Stimulated activated CD8-positive, alpha-beta memory T cell treated with anti-CD3 and anti-CD28 coated beads, Interleukin-7, amount 100 ng/mL, for 1 hour (primary cell): ENCODE measurements at places on chromosomes 12 and 14.

GRCh38 chr12:14827043-14827442 is 13.1 kb upstream of the SMCO3 start:
- DNase-seq = no peak

GRCh38 chr12:45231515-45232145 is 15.7 kb downstream of the ANO6 start:
- no peak for DNase-seq

DNA sequence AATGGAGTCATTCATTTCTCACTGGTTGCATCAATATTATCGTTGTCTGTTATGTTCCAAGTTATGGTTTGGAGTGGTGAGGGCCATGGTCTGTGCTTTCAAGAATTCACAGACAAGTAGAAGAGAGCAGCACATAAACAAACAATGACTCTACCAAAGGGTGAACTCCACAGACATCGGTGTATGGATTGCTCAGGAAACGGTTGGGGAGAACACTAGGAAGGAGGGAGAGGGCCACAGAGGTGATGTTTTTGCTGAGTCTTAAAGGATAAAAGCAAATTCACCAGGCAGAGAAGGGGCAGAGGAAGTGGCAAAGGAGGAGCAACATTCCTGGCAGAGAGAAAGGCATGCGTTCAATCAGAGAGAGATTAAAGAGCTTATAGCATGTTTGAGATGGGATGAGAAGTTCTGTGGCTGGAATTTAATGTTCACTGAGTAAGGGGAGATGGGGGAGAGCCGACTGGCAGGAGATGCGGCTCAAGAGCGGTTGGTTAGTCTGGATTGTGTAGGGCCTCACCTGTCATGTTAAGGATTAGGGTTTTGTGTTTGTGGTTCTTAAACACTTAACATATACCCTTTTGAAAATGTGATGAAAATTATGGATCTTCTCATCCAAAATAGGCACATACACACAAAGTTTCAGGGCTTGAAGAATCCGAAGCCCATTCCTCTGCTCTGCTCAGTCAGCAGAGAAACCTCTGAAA is 42.3 kb upstream of the FRMD6 start:
- no peak for DNase-seq

DNA sequence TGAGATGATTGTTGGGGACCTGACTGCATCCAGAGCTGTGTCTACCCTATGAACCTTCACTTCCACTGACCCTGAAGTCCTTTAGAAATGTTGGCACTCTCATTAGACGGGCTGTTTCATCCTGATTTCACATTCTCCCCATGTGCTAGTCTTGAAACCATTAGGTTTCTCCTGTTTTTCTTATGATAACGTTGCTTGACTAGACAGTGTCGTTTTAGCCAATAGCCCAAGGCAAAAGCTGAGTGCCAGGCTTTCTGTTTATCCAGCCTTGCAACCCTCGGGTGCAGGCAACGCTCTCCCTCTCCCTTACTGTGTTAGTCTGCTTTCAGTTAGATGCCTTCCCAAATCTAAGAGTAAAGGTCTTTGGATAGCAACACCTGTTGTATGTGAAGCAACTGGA is 30.1 kb downstream of the DACT1 start:
- DNase-seq = no peak

DNA sequence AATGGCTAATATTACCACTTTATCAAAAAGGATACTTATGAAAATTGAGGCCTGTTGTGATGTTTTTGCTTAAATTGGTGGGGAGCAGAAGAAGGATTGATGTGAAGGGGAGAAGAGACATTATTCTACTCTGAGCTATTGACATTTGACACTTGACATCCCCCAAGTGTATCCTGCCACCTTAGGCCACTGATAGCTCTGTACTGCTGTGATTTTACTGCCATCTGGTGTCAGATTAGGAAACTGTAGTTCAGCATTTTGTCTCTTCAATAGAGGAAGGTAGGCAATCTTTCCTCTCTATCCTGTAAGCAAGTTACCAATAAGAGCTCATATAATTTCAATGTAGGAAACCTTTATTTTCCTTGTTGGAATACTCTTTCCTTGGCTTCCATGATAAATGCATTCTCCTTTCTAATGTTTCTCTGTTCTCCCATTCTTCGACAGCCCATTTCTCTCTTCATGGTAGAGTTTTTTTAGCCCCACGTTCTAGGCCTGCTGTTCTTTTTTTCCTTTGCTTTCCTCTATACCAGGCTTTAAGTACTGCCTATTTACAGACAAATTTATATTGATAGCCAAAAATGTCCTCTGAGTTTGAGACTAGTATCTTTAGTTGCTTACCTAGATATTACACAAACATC is 46.3 kb downstream of the PPHLN1 start:
- DNase-seq = no peak

- DNase-seq = no peak
Measured at GRCh38 chr12:8099235-8099634, 17.2 kb downstream of the NECAP1 start.

DNA sequence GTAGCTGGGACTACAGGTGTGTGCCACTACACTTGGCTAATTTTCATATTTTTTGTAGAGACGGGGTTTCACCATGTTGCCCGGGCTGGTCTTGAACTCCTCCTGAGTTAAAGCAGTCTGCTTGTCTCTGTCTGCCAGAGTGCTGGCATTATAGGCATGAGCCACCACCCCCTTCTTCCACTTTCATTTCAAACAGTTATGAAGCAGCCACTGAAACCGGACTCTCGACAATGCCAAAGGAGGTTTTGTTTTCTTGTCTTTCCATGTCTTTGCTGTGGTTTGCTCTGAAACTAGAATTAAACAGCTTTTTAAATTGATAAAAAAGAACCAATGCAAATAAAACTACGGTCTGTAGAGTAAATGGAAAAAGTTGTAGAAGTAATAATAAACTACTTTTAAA is 30.4 kb downstream of the RAP1B start:
- DNase-seq = no peak

DNA sequence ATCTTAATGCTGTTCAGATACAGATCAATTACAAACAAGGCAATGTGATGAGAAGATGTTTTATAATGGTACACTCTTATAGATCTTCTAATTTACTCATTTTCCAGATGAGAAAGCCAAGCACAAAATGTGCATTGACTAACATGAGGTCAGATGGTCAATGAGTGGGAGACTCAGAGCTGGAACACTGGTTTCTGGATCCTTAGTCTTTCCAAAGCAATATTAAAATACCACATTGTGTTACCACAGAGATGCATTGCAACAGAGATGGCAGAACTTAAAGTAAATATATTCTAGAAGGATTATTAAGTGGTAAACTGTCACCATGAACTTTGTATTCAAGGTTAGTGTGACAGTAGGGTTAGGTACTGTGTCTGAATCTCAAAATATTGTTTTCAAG is 113.6 kb downstream of the SLC15A5 start:
- DNase-seq = no peak

DNA sequence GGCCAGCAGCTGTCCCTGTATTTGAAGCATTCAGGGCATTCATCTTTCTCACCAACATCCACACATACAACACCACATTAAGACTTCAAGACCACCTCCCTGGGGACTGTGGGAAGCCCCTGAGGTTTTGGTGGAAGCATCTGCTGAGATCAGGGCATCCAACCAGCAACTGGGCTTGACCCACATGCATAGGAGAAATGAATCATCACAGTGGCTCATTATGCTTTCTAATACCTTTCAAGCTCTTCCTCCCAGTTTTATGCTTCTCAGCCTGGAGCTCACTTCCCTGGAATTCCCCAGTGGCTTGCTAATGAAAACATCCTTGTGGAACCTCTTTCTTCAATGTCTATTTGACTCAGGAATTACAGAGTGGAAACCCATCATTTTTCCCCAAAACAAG is 21.4 kb upstream of the CMKLR1 start:
- DNase-seq = no peak

GRCh38 chr14:80385336-80385735 is 174.0 kb upstream of the DIO2 start:
- DNase-seq = no peak

DNA sequence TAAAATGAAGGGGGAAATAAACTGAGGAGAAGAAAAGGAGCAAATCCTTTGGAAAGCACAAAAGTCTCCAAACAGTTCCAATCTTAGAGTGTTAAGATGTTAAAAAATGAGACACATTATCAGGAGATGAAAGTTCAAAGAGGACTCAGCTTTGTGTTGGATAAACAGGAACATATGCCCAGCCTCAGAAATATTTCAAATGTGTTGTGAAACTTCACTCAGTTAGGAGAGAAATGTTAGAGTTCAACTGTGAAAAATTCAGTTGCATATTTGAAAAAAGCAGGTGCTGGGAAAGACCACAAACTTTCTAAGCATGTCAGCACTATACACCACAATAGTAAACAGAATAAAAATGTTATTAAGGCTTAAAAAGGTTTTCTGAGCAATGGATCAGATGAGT is 136.8 kb upstream of the PRKD1 start:
- no peak for DNase-seq

DNA sequence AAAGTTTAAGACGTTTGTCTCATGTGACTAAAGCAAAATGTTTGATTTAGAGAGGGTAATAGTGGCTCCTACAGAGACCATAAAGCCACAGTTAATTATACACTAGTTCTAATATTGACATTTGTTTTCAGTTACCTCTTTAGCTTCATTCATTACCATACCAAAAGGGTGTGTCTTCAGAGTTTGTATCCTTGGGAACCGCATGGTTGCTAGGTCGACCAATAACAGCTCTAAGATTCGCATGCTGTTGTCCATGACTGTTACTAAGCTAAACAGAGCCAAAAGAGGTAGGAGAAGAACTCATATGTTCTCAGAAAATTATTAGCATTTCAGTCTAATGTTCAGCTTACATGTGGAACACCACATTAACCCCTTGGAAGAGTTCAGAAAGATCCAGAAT is 36.2 kb upstream of the ETNK1 start:
- no peak for DNase-seq

DNA sequence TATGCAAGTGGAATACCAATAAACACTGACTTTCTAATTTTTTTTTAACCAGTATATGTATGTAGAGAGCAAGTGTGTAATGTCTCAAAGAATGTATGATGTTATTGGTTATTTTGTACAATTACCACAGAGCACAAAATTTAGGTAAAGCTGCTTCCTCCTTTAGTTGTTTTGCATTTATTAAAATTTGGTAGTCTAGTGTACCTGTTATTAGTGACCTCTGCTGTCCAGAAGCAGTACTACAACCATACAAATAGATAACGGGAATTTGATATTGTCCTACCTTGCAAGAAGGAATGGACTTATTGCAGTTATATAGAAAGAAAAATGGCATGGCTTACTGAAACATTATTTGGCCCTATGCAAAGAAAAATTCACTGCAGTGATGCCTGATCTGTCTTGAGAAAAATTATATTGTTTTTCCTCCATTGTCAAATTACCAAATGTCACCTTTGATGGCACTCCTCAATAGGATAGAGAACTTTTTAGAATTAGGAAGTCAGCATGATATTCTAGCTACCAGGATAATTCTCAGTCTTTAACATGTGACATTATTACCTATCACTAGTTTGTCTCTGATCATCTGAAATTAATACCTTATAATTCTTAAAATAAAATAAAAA is 153.9 kb upstream of the RMST start:
- DNase-seq = no peak

DNA sequence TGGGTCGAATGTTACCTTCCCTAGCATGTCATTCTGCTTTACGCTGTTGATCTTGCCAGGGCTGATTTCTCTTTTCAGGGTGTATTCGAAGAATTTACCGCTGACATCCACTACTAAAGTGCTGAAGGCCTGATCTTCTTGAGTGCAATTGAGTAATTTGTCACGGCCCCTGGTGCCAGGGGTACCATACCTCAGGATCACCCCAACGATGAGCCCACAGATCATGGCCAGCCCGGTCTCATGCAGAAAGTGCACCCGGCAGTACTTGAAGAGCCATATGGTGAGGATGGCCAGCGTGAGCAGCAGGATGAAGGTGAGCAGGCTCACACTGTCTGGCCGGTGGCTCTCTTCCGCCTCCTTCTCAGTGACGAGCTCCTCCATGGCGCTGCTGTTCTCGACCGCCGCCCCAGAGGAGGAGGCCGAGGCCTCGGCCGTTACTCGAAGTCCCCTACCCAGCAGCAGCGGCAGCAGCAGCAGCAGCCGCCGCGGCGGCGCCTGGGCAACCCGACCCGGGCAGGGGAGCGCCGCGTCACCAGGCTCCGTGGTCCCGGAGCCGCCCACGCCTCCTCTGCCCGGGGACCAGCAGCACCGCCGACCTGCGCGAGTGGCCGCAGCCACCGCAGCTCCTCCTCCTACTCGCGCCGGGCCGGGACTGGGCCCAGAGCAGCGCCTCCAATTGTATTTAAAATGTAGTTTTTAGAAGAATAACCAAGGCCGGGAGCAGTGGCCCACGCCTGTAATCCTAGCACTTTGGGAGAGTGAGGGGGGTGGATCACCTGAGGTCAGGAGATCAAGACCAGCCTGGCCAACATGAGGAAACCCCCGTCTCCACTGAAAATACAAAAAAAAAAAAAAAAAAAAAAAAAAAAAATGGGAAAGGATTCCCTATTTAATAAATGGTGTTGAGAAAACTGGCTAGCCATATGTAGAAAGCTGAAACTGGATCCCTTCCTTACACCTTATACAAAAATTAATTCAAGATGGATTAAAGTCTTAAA is 58.5 kb upstream of the TMPO start:
- DNase-seq = no peak

DNA sequence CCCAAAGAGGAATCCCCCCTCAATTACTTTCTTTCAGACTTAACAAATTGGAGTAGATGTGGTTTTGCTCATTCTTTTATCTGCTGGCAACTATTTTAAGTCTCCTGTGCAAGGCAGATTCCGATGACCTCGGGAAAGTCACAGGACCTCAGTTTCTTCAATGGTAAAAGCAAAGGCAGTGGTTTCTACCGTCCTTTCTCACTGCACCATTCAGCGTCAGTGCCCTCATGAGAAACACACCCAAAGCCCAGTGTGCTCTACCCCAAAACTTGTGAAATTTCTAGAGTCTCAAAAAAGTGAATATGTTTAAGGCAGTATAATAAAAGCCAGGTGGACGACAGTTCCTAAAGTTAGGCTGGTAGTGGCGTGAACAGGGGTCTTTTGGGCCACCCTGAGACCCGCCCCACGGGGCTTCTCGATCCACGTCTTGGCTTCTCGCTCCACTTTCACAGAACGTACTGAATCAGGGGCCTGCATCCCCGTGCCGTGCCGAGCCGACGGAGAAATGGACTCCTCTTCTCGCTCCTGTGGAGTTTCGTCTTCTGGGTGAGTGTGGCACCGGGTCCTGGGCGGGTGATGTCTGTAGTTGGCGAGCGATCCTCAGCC is 1.3 kb upstream of the ARHGAP5 start:
- no peak for DNase-seq

DNA sequence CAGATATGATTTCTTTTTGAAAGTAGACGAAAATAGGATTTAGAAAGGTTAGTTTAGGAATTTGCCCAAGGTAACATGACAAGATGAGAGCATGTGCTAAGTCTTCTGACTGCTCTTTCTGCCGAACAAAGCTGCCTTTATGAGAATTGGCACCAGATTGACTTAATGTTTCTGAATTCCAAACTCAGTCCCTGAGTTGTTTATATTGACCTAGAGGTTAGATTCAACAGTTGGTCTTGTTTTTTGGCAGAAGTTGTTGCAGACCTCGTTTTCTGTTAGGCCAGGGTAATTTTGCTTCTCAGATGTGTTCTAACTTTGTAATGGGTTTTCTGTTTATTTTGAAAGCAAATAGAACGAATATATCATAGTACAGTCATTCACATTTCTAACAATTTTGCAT is 61.5 kb upstream of the LRTM2 start:
- DNase-seq = no peak
